ENCODE measurements at places on chromosomes 4 and X. TPM values are rescaled to one million over a fixed set of nuclear protein-coding genes. Genes with fewer than 3 reads are reported as not detected.

The TMPRSS11B gene
- total RNA-seq = not detected

The USP17L18 gene
- total RNA-seq = not detected

DNA sequence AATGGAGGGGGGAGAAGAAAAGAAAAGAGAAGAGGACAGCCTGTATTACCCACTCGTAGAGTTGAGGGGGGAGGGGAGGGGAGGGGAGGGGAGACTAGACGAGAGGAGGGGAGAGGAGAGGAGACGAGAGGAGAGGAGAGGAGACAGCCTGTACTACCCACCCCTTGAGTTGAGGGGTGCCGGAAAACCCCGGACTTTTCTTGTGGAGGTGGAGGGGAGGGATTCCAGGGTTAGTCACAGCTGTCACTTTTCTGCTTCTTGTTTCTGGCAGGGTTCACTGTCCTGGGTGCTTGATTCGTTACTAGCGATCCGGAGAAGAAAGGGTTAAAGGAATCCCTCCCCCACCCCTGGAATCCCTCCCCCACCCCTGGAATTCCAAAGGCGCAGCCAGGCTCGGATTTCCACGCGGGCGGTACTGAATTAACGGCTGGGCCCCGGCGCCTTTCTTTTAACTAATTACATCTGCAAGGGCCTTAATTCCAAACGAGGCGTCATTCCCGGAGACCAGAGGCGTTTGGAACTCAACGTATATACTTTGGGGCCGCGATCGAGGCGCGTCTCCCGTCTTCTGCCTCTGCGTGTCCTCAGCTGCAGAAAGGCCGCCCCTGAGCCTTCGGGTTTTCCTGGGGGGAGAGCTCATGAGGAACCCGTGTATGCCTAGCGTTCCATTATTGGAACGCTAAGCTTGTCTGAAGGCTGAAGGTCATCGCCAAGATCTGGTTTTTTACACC lies 20.1 kb upstream of the CSF2RA start:
- peak; percentile 99 for DNase-seq

- no peak for DNase-seq
Measured at GRCh38 chr4:111018216-111018615, 395.3 kb upstream of the PITX2 start.

DNA sequence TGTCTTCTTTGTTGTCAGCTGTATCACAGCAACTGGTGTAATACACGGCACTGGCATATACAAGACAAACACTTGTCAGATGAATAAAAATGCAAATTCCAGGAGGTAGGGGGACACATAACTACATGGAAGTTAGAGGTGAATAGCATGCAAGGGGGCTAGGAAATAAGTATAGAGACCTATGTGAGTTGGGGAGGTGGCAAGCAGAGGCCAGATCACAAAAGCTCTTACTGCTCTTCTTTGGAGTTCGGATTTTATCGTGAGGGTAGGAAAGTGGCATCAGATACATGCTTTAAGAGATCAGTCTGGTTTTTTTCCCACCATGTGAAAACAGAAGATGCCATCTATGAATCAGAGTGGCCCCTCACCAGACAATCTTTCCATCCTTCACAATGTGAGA lies 2.8 kb upstream of the SRP72 start:
- DNase-seq = no peak

- no peak for DNase-seq
Measured at GRCh38 chr4:144685911-144686310, 40.0 kb downstream of the HHIP start.

GRCh38 chrX:103734125-103734760 lies 23.5 kb downstream of the TMEM31 start:
- DNase-seq = no peak

DNA sequence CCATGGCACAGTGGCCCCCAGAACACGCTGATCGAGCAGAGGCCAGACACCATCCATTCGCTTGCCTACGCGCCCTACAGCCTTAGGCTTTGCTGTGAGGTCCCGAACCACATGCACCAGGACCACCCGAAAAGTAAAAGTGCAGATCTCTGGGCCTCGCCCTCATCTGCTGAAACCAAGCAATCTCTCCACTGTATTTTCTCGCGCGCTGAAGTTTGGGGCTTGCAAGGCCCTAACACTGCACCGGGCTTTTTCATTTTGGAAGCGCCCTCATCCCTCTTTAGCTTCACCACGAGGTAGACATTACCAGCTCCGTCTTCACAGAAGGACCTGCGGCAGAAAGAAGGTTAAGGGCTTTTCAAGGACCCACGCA lies 21.2 kb downstream of the NKX3-2 start:
- no peak for DNase-seq

DNA sequence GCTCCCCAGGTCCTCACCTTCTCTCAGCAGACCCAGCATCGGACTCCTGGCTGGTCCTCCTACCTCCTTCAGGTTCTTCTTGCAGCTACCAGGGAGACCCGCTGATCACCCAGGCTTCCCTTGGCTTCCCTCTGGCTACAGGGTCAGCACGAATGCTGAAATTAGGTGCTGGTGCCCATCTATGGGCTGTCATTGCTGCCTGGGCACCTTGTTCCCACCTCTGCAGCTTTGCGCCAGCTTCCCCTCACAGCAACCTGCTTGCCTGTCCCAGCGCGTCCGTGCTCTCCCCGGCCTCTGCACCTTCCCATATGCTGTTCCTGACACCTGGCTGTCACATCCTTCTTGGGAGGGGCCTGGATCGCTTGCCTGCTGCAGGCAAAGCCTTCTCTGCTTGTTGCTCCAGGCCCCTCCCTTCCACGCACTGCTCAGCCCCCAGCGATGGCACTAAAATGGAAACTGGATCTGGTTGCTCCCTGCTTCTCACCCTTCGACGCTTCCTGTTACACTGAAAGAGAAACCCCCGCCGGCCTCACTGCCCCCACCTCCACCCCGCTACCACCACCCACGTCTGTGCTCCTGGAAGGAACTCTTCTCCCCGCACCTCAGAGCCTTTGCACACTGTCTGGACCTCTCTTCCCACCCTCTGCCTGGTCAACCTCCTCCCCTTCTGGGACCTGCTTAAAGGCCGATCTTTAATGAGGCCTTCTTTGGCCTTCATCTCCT lies 22.2 kb downstream of the C4orf50 start:
- DNase-seq = no peak

Data from GM23338 (cell line).